Effector CD4-positive, alpha-beta T cell (primary cell): ENCODE measurements at places on chromosomes 16 and 17.

GRCh38 chr17:4913994-4914393 is 11.1 kb upstream of the CHRNE start:
- no peak for DNase-seq

- DNase-seq, result no peak
These were observed 33.3 kb downstream of the CBFA2T3 start for GRCh38 chr16:88943741-88944140.

- DNase-seq, result no peak
These were observed 40.5 kb upstream of the ACSF3 start for GRCh38 chr16:89052890-89053724.

- no peak for DNase-seq
These were observed at the start of gene COX6A2 for GRCh38 chr16:31428279-31428597. COX6A2 (minus strand) TSS chr16:31428360; CDS start chr16:31428325, 35 bp downstream.

DNA sequence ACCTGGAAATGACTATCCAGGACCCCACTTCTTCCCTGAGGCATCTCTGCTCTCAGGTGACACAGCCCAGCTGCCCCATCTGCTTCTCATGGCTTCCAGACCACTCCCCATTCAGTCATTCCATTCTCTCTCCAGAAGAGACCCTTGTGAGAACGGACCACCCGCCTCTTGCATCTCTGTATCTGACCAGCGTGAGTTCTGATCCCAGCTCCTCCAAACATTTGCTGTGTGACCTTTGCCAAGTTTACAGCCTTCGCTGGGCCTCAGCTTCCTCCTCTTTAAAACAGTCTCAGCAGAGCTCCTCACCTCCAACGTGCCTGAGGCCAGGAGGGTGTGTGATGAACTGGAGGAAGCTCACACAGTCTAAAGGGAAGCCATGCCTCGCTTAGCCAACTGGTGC is 39.6 kb downstream of the C16orf82 start:
- DNase-seq, result no peak

GRCh38 chr17:51118330-51119195 is 2.1 kb downstream of the SPAG9 start:
- no peak for DNase-seq

- DNase-seq, result no peak
These were observed 69.2 kb downstream of the CDC27 start for GRCh38 chr17:47119746-47120520.

DNA sequence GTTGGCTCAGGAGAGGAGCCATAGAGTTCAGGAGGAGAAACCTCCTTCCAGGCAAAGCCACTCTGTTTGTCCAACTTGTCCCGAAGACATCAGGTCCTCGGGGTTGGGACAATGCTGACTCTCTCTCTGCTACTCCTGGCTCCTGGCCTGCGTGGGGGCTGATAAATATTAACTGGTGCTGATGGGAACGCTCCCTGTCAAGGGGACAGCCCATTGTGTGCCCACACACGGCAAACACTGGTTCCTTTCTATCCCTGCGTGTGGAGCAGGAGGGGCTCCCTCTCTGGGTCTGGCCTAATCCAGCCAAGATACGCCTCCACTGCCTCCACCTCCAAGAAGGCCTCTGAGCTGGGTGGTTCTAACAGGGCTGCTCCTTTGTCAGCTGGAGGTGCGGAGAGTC is 4.4 kb downstream of the KIF19 start:
- no peak for DNase-seq
